Peyer's patch (tissue), 4 donors: ENCODE measurements at places on chromosomes 11 and 22. TPM values are rescaled to one million over a fixed set of nuclear protein-coding genes. Genes with fewer than 3 reads are reported as not detected.

MEI1 gene
- 20.6 TPM for total RNA-seq

UPK3A gene
- total RNA-seq, result 4.0 TPM

NFAM1 gene
- total RNA-seq, result 1.2 TPM

PITPNB gene
- total RNA-seq, result 27.6 TPM

OR5A1 gene
- total RNA-seq, result not detected

ARHGEF17 gene
- total RNA-seq, result 23.6 TPM

TEF gene
- 32.0 TPM for total RNA-seq

SCGB1C1 gene
- not detected for total RNA-seq

CNTF gene
- total RNA-seq, result not detected

KCNK4 gene
- total RNA-seq, result not detected

MPZL3 gene
- 9.2 TPM for total RNA-seq

BIRC3 gene
- 77.5 TPM for total RNA-seq

OR5B21 gene
- total RNA-seq, result not detected

PATZ1 gene
- 22.3 TPM for total RNA-seq

TRIM77 gene
- total RNA-seq, result not detected

- no peak for DNase-seq
Measured at GRCh38 chr11:29263971-29264682, 752.7 kb downstream of the KCNA4 start.

- DNase-seq, result peak; percentile 57
Measured at GRCh38 chr22:38766076-38766777, 10.4 kb upstream of the SUN2 start.

GRCh38 chr22:45868571-45869339 lies 108.2 kb downstream of the WNT7B start:
- DNase-seq, result peak; percentile 37

DNA sequence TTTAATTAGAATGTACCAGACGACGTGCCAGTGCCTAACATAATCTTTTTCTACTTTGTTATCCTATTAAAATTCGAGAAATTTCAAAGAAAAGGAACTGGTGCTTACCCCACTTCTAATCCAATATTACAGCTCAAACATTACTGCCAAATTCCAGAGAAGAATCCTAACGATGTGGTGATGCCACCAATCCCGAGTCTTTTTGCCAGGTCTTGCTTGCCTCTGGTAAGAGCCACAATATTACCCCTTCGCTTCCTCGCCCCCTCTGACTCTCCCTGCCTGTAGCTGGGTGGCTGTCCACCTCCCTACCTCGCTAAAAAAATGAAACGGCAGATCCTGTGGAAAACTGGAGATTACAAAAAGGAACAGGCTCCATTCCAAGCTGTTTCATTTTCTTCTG lies 49.4 kb upstream of the TBCEL start:
- DNase-seq, result no peak

- no peak for DNase-seq
Measured at GRCh38 chr11:102583141-102583873, 41.8 kb downstream of the MMP20 start.

DNA sequence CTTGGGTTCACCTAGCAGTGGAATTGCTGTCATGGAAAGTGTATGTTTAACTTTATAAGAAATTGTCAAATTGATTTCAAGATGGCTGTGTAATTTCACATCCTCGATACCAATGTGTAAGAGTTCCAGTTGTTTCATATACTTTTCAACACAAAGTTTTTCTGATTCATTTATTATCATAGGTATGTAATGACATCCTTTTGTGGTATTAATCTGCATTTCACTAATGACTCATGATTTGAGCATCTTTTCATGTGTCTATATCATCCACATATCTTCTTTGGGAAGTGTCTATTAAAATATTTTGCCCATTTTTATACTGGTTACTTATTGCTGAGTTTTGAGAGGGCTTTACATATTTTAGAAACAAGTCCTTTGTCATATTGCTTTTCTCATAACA lies 17.0 kb upstream of the GLYATL1B start:
- no peak for DNase-seq

GRCh38 chr11:43918662-43919061 lies 23.8 kb upstream of the C11orf96 start:
- DNase-seq, result no peak

GRCh38 chr11:32162906-32163305 lies 72.0 kb downstream of the RCN1 start:
- DNase-seq, result no peak

DNA sequence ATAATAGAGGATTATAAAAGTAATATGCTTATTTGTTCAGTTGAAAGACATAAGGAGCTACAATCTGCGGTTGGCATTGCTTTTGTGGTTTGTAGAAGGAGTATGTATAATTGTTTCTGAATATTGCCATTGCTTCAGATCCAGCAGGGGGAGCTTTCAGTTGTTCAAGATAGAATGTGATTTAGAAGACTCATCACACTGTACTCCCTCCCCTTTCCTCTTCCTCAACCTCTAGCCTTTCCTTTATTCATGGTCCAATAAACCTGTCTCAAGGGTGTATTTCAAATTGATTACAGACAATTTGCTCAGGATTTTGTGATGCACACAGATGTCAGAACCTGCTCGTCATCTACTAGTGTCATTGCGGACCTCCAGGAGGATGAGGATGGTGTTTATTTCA lies 9.8 kb downstream of the PRMT3 start:
- DNase-seq, result no peak

DNA sequence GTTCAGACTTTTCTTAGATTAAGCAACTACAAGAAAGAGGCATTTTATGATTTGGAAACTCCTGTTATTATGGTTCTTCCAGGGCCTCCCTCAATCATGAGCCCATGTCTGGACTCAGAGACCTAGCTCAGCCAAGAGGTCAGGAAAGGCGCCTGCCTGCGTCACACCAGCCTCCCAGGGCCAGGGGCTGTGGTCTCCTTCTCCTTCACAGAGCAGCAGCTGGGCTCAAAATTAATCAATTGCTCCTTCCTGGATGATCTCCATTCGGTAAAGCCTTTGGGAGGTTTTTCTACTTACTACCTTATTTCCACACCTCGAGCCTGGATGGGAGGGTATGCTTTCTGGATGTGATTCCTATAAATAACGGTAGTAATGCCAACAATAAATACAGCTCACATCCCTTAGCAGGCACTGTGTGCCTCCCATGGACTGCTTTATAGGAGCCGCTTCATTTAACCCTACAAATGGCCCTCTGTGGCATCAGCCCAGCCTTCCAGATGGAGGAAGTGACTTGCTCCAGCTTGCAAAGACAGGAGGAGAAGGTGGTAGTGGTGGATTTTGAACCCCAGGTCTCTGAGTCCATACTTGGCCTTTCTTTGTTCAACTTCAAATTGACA lies 1445.6 kb downstream of the TBC1D22A start:
- no peak for DNase-seq

- peak; percentile 34 for DNase-seq
Measured at GRCh38 chr11:119618208-119618909, 110.6 kb downstream of the NECTIN1 start.

GRCh38 chr11:26867286-26867685 lies 126.6 kb upstream of the FIBIN start:
- no peak for DNase-seq

DNA sequence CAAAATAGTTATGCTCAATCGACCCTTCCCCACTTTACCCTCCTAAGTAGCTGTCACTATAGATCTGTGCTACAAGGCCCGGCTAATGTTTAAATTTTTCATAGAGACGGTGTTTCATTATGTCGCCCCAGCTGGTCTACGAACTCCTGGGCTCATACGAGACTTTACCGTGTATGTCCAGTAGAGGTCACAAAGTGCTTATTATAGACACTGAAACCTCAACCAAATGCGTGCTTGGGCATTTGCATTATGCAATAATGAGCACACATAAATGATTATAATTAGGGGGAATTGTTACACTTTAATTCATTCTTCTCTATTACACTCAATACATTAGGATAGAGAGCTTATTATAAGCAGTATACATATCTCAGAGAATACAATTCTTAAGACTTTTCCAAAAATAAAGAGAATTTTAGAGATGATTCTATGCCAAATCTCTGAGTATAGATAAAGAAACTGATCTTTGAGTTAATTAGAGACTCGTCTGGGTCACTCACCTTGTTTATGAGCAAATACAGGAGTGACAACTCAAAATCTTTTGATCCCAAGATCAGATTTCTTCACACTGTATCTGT lies 12.5 kb upstream of the MRPL16 start:
- no peak for DNase-seq

- DNase-seq, result no peak
Measured at GRCh38 chr11:74948546-74948897, 369 bp downstream of the XRRA1 start.

GRCh38 chr11:1345737-1346513 lies 36.5 kb upstream of the TOLLIP start:
- no peak for DNase-seq

DNA sequence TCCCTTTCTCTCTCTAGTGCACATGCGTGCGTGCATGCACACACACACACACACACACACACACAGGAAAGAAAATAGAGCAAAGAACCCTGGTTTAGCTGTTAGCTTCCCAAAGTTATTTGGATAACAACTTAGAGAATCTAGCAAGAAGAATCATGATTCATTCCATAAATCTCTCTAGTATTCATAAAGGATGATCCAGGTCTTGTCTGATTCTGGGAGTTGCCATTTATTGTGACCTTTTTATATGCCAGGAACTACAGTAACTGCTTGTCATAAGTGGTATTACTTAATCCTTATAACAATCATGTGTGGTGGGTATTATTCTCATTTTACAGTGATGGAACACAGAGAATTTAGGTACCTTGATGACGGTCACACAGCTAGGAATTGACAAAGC lies 141.5 kb upstream of the MTMR2 start:
- DNase-seq, result no peak

DNA sequence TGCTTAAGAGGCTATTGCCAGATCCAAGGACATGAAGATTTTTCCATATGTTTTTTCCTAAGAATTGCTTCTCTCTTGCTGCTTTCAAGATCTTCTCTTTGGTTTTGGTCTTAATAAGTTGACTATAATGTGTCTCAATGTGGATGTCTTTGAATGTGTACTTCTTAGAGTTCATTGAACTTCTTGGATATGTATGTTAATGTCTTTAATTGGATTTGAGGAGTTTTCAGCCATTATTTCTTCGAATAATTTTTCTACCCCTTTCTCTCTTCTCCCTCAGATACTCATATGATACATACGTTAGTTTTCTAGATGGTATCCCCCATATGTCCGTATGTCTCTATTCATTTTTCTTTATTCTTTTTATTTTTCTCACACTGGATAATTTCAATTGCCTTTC lies 13.2 kb downstream of the CABIN1 start:
- DNase-seq, result no peak

GRCh38 chr11:61711498-61711897 lies 31.3 kb downstream of the DAGLA start:
- no peak for DNase-seq

- no peak for DNase-seq
Measured at GRCh38 chr22:46732513-46732912, 5.5 kb downstream of the CERK start.

GRCh38 chr11:85086504-85087284 lies 540.5 kb downstream of the DLG2 start:
- no peak for DNase-seq

DNA sequence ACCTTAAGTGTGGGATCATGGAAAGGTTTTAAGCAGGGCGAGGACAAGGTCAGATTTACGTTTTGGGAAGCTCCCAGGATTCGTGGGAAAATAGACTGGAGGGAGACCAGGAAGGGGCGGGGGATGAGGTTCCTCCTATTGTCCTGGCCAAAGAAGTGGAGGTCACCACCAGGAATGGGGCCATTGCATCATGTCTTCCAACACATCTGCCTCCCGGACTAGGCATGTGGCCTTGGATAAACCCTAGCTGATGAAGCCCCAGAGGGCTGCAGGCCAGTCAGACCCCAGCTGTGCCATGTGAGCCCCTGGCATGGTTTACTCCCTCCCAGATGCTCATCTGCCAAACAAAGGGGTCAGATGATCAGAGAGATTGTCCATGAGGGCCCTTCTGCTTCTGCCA lies 11.5 kb upstream of the YWHAH start:
- no peak for DNase-seq

GRCh38 chr11:107493117-107493516 lies 35.5 kb upstream of the CWF19L2 start:
- DNase-seq, result no peak

- no peak for DNase-seq
Measured at GRCh38 chr22:38689651-38690050, 7.9 kb downstream of the TOMM22 start.

DNA sequence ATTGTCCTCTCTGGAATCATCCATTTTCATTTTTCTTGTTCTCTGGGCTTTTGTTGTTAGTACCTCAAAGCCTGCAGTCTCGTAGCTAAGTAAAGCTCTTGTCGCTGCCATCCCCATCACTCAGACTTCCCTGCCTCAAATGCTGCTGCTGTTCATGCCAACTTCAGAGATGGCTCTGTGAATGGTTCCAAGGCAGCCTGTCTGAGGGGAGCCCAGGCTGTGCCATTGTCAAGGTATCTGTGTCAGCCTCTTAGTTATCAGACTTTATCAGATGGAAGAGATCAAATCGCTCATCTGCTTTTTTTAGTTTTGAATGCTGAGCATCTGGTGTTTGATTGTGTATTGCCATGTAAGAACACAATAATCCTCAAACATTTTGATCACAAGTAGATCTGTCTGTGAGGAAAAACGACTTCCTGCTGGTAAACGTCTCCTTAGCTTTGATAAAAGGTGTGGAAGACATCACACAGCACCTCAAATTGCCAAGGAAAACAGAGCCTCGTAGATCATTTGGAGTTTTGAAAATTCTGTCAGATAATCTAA lies 304.2 kb upstream of the ZC3H12C start:
- DNase-seq, result no peak

- no peak for DNase-seq
Measured at GRCh38 chr11:58596621-58597020, 17.8 kb downstream of the ZFP91 start.

- DNase-seq, result no peak
Measured at GRCh38 chr11:121090145-121090721, 10.8 kb upstream of the TECTA start.

- DNase-seq, result no peak
Measured at GRCh38 chr11:17905477-17905876, 107.4 kb downstream of the SERGEF start.

GRCh38 chr11:34680918-34681586 lies 60.2 kb downstream of the EHF start:
- DNase-seq, result no peak

- no peak for DNase-seq
Measured at GRCh38 chr22:31440681-31441080, 41.3 kb downstream of the DRG1 start.

GRCh38 chr11:15101072-15101709 lies 13.5 kb upstream of the INSC start:
- DNase-seq, result peak; percentile 67

- no peak for DNase-seq
Measured at GRCh38 chr11:72950685-72951084, 136.5 kb downstream of the ATG16L2 start.
